ENCODE measurements at places on chromosomes 7 and 10. TPM values are rescaled to one million over a fixed set of nuclear protein-coding genes. Genes with fewer than 3 reads are reported as not detected.

GRCh38 chr7:105450177-105450861, 61.6 kb upstream of the SRPK2 start:
- no peak for DNase-seq

DNA sequence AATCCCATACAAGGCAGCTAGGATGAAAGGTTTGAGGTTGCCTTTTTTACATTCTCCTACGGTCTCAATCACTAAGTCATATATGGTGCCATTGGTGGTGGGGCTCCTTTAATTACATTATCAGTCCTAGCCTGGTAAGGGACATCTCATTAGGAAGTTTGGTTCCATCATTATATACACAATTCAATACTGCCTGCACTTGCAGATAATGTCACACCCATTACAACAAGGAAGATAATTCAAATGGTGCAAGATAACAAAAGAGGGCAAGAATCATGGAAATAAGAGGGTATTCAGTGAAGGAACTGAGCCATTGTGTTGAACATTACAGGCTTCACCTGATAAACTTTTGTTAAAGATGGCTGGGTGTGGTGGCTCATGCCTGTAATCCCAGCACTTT, 1.7 kb upstream of the TMEM248 start:
- DNase-seq: no peak

GRCh38 chr7:30921540-30922401, 10.1 kb downstream of the AQP1 start:
- DNase-seq: no peak

GRCh38 chr7:43535810-43536585, 46.9 kb upstream of the STK17A start:
- peak; percentile 80 for DNase-seq

DNA sequence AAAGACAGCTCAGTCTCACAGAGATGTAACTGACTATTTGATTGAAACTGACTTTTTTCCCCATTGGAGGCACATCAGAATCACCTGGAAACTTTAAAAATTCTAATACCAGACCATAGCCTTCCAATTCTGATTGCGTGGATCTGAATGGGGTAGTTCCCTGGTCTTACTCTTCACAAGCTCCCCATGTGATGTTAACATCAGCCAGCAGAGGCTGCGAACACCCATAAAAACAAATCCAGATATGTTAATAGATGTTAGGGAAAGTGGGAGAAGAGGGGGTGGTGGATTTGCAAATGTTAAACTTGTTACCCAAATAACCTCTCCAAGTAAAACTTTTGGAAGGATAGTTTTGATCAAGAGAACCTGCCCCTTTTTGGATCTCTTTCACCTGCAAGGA, 1133.4 kb downstream of the CNTNAP2 start:
- DNase-seq: no peak

- DNase-seq: peak; percentile 29
Observed at GRCh38 chr7:142365410-142365842, 107.6 kb upstream of the PRSS58 start.

GRCh38 chr10:70607936-70608335, 5.4 kb upstream of the PRF1 start:
- DNase-seq: no peak

DNA sequence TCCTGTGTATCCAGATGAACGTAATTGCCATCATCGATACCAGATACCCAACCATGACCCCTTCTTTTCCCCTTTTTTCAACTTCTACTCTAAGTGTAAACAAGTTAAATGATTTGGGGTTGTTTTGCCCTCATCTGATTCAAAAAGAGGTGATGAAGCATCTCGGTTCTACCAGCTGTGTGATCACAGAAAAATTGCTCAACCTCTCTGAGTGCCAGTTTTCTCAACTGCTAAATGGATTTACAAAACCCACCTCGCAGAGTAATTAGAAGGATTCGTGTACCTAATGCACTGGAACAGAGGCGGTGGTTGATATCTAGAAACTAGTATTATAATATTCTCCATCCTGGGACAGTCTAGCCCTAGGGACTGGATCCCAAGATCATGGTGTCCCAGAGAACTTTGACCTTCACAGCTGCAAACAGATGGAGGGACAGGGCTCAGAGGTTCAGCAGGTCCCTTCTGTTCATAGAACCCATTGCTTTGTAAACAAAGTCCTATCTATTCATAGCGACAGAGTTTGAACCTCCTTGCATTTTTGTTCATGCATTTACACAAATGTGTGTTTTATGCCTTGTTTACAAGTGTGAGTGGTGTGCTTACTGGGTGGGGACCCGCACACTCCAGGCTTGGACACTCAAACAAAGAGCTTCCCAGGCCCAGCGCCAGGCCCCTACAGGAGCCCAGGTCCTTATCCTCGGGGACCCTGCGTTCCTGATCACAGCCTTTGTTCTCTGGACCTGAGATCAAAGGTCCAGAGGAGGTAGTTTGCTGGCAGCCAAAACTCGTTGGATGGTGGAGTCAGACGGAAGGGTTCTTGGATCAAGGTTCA, 46.4 kb downstream of the CALML3 start:
- no peak for DNase-seq

DNA sequence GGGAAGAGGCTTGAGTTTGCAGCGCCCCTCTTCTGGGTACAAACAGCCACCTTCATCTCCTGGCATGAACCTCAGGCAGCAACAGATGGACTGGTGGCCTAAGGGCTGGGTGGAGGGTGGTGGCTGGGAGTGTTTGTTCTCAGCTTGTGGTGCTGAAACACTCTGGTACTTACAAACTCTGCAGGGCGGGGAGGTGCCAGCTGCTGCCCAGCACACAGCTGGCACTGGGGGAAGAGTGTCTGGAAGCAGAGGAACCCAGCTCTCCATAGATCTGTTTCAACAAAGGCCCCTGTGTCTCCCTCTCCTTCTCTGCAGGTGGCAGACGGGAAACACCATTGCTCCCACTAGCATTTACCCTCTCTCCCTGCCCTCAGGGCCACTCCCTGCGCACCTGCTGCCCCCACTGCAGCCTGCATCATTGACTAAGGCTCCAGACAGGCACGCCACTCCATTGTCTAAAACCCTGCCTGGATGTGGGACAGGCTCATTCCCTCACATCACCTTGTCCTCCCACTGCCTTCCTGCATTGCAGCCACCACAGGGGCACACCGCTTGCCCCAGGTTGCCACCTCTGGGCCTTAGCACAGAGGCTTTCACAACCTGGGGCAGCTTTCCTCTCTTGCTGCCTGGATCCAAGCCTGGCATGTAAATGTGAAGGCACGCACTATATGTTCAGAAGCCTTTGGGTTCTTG, 6.5 kb downstream of the ARHGAP22 start:
- no peak for DNase-seq

- no peak for DNase-seq
Observed at GRCh38 chr7:129498021-129498420, 4.3 kb upstream of the SMKR1 start.

- no peak for DNase-seq
Observed at GRCh38 chr10:90945491-90946070, 24.7 kb upstream of the ANKRD1 start.

DNA sequence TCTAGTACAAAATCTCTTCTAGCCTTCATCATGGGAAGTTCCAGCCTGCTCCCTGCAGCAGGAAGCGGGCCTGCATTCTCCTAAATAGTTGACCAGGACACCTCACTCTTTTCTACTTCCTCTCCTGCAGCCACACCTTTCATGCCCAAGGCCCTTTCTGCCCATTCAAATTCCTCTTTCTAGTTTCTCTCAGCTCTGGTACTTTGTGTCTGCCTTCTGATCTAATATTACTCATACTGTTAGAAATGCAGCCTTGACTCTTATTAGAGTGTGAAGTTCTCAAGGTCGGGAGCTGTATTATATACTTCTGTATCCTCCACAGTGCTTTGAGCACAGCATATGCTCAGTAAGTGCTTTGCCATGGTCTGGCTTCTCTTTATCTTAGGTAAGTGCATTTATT, 103.1 kb downstream of the PRKCQ start:
- peak; percentile 82 for DNase-seq

- DNase-seq: no peak
Observed at GRCh38 chr7:44793919-44794318, 2.6 kb upstream of the PPIA start.

- no peak for DNase-seq
Observed at GRCh38 chr7:127322351-127322750, 69.6 kb upstream of the GRM8 start.

Gene GPR146
- total RNA-seq: 1.0 TPM

Measured in bronchial epithelial cell (primary cell).